Right ventricle myocardium inferior (tissue), 1 donor: ENCODE measurements at places on chromosomes 11 and 22. TPM values are rescaled to one million over a fixed set of nuclear protein-coding genes. Genes with fewer than 3 reads are reported as not detected.

KCNQ1 gene
- 40.0 TPM for total RNA-seq

BIK gene
- total RNA-seq: 0.43 TPM

SCYL1 gene
- 55.6 TPM for total RNA-seq

FAM227A gene
- 0.27 TPM for total RNA-seq

SLC1A2 gene
- total RNA-seq: 3.8 TPM

RAB39A gene
- 1.1 TPM for total RNA-seq

PLA2G3 gene
- total RNA-seq: not detected

DERL3 gene
- total RNA-seq: 3.1 TPM

DNA sequence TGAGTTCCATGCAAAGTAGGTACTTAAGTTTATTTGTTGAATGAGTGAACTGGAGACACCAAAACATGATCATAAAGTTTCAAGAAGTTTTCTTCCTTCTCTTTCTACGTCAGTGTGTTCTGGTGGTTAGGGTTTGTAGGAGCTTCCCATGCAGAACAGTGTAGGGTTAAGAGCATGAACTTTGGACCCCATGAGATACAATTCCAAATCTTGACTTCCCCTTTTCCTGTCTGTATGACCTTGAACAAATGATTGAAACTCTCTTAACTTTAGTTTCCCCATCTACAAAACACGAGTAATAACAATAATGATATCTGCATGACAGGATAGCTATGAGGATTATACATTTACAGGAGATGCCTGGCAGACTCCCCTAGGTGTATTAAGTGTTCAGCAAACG, 41.0 kb upstream of the TENM4 start:
- no peak for DNase-seq

DNA sequence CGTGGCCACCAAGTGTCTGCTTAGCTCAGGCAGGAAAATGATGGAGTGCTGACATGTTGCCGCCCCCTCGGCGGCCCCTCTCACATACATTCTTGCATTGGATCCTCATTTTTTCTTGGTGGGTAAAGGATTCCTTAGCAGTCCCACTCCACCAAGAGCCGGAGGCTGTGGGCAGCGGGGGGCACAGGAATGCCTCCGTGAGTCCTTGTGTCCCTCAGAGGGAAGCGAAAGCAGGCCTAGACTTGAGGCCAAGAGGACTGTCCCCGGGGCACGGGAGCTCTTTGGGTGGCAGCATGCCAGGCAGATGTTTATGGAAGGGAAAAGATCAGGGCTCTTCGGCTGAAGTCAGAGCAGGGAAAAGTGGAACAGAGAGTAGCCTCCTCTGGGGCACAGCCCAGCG, 21.6 kb downstream of the LRFN4 start:
- no peak for DNase-seq

DNA sequence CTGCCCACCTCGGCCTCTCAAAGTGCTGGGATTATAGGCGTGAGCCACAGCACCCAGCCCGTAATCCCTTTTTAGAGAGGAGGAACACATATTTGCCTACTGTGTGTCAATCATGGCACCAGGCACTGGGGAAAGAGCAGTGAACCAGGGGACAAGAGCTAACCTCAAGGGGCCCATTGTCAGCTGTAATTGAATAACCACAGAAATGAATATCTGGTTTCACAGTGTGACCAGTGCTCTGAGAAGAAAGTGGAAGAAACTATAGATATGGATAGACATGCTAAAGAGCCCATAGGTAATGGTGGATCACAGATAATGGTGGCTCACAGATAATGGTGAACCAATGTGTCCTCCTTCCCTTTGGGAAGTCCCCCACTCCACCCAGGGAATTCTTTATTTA, 8.6 kb upstream of the KCTD14 start:
- no peak for DNase-seq

DNA sequence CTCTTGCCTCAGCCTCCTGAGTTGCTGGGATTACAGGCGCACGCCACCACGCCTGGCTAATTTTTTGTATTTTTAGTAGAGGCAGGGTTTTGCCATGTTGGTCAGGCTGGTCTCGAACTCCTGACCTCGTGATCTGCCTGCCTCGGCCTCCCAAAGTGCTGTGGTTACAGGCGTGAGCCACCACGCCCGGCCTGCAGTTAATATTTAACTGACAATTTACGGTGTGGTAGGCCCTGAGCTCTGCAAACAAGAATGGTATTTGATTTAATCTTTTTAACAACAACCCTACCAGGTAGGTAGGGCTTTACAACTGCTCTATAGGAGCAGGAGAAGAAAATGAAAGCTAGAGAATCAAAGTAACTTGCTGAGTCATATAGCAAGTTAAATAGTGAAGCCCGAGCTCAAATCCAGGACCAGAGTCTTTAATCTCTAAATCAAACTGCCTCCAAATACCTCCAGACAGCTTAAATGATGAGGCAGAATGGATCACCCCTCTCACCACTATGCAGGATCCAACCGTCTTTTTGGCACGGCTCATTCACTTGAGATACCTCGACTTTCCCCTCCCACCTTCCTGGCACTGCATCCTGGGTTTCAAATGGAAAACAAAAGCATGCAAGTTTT, 9.4 kb downstream of the UEVLD start:
- no peak for DNase-seq

- no peak for DNase-seq
Measured at GRCh38 chr22:33598821-33599220, 321.5 kb downstream of the LARGE1 start.

DNA sequence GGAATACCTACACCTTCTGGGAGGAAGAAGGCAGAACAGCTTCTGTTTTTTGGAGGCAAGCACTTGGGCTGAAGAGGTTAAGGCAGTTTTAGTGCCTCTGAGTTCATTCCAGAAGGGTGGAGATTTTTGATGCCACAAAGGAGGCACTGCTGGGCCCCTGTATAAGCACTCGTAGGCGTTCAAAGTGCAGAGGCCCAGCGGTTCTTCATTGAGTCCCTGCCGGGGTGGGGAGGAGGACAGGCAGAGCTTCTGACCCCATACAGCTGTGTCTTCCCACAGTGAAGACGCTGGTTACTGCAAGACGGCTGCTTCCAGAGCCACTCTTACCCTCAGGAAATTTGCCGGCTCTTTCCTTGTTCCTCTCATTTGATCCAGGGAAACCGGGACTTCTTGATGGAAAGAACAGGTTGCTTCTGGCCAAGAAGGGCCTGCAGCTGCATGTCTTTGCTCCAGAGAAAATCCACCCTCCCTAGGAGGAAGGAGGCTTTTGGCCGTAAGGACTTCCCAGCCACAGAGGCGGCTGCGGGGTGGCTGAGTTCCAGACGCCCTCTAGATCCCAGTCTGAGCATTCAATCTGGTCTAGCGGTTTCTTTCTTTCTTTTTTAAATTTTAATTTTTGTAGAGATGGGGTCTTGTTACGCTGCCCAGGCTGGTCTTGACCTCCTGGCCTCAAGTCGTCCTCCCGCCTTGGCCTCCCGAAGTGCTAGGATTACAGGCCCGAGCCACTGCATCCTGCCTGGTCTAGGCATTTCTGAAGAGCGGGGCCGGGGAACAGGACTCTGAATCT, 9.4 kb downstream of the ADAMTS15 start:
- peak; percentile 83 for DNase-seq

- DNase-seq: no peak
Measured at GRCh38 chr11:20048246-20048645, 112.0 kb downstream of the DBX1 start.

- DNase-seq: no peak
Measured at GRCh38 chr11:25775603-25776002, 556.3 kb upstream of the ANO3 start.

- DNase-seq: no peak
Measured at GRCh38 chr22:34696557-34696956, 369.4 kb upstream of the ISX start.

- DNase-seq: no peak
Measured at GRCh38 chr11:111785076-111785475, 18.9 kb upstream of the PPP2R1B start.

DNA sequence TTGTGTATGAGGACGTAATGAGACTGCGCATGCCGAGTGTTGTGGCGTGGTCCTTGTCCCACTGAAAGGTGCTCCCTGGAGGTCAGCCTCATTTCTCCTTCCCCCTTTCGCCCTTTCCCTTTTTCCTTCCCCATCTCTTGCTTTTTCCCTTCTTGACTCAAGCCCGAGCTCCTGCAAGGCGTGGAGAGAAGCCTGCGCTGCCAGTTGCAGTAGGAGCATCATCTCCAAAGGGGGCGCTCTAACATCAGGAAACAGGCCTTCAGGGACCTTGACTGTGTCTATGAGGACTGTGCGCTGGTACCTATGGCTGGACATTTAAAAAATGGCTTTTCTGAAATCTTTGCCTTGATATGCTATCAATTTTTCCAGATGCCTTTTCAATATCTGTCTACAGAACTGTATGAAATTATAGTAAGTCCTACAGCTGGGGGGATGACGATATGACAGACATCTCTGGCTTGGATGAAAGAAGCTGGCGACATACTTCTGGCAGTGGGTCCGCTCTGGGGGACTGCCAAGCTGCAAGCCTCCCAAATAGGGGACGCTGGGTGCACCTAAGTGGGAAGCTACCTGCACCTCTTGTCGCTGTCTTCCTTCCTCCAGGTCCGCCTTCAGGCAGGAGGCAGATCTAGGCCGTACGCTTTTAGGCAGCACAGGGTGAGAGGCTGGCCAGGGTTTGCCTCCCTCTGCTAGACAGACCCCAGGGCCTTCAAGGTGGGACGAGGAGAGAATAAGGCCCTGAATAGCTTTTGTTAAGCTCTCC, 96.5 kb downstream of the NXPE2 start:
- no peak for DNase-seq

- DNase-seq: no peak
Measured at GRCh38 chr11:43580735-43581369, 99.7 kb upstream of the HSD17B12 start.
